NAMALWA (cell line): ENCODE measurements at places on chromosomes 1 and 21.

- DNase-seq, result no peak
Observed at GRCh38 chr1:76824106-76824505, 43.2 kb upstream of the ST6GALNAC5 start.

GRCh38 chr1:151992303-151993083, 1.2 kb downstream of the S100A10 start:
- DNase-seq, result no peak

DNA sequence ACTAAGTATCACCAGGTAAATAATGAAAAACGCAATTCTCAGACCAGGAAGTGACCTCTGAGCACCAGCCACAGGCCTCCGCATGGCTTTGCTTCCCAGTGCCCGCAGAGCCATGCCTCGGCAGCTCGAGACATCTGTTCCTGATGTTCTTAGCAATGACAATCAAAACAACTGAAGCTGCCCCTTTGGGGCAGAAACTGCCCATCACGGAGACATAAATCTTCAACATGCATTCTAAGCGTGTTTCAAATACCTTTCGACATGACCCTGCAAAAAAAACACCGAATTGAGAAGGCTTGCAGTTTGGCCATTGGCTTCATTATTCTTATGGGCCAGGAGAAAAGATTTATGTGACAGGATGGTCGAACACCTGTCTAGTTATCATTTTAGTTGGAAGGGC, 5.8 kb upstream of the RAP1GAP start:
- no peak for DNase-seq

DNA sequence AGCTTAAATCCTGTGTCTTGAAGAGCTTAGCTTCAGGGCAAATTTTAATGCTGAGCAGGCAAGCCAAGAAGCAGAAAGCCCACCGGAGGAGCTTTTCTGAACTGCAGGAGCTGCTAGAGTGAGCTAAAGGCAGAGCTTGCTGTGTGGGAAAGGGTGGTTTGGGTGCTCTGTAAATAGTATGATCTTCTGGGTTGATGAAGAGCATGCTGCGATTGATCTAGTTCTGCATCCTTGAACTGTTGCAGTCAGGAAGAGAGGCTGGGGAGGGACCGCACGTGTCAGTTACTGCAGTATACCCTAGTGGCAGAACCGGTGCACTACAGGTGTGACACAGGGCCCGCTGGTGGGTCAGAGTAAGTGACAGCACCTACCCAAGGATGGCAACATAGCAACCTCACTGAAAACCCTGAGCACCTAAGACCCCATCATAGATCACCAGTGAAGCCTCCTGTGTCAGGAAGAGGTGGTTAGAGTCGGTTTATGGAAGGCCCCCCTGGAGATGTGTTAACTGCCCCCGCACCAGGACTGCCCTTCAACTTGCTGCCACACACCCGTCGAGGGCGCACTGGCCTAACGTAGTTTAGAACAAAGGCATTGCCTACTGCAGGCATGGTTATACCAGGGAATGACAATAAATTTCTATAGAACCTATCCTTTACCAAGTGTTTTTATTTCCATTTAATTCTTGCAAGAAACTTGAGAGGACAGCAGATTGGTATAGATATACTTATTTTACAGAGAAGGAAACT, 146.0 kb upstream of the KIAA0040 start:
- peak; percentile 84 for DNase-seq

GRCh38 chr1:178266619-178267066, 172.7 kb downstream of the RASAL2 start:
- DNase-seq, result no peak

DNA sequence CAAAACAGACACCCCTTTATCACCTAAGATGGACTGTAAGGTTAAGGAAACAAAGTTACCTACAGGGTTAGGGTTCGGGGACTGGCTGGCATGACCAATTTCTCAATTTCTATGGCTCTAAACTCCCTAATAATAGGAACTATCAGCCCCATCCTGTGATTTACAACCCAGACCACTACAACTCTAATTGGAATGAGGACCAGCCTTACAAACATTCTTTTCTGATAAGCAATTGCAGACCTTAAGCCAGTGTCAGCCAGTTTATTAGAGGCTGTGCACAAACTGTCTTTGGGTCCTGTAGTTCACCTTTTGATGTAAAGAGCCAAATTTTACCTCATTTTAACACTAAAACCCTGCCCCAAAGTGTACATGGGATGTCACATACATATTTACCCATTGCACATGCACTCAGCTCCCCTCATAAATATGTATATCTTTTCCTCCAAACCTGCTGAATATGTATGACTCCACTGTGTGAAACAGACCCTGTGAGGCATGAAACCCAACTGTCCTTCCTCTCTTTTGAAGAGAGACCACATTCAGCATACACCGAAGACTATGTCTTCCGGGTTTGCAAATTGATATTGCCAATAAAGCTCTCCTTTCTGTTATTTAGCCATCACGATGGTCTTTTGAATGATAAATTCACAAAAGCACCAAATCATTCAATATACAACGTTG, 7.3 kb upstream of the APP start:
- DNase-seq, result peak; percentile 39

DNA sequence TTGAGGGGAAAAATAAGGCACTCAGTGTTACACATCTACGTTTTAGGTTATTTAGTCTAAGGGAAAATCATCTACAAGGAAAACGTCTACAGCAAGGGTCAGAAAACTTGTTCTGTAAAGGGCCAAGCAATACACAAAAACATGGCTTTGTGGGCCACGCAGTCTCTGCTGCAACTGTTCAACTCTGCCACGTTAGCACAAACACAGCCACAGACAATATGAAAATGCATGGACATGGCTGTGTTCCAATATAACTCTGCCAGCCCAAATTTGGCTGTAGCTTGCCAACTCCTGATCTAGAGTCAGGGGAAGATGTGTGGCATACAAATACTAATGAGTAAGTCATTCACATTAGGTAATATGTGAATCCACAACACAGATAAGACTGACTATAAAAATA, 40.7 kb downstream of the COA6 start:
- DNase-seq, result no peak

DNA sequence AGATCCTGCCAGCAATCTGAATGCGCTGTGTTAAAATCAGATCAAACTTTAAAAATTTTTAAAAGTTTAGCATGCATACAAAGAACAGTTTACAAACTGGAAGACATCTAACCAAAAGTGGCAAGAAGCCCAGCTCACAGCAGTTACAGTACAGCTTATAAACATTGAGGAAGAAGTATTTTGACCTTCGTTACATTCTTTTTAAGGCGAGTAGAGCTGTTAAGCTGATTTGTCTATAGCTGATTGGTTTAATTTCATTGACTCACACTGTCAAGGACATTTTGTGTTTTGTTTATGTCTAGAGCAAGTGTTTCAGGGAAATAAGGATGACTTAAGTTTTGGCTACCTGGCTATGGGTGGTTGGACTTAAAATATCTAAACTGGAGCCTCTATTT, 3.0 kb upstream of the PGM1 start:
- DNase-seq, result no peak

DNA sequence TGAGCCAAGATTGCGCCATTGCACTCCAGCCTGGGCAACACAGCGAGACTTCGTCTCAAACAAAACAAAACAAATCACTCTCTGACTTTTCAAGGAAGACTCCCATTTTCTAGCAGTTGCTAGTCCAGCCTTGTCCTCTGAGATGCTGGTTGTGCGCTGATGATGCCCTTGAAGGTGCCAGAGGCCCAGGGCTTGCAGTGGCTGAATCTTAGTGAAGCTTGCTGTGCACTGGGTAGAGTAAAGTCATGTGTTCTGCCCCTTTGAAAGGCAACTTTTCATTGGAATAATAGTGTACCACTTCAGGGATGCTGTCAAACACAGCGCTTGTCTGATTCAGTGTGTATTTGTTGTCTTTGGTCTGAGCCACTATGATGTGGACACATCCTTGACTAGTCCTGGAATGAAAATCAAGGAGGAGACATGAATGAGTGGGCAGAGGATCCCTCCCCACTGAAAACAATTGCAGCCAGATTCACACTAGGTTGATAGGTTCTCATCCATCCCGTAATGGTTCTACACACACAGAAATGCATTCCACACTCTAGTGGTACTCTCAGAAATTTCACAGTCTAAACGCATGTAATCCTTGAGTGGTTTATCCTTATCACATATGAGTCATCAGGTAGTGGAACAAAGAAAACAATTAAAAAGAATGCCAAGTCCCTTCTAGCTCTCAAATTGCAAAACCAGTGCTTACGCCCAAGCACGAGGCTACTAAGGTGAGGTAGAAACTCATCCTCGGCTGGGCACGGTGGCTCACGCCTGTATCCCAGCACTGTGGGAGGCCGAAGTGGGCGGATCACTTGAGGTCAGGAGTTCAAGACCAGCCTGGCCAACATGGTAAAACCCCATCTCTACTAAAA, 17.8 kb upstream of the TDRD10 start:
- no peak for DNase-seq

GRCh38 chr1:45769261-45769932, 18.9 kb upstream of the IPP start:
- DNase-seq, result no peak

DNA sequence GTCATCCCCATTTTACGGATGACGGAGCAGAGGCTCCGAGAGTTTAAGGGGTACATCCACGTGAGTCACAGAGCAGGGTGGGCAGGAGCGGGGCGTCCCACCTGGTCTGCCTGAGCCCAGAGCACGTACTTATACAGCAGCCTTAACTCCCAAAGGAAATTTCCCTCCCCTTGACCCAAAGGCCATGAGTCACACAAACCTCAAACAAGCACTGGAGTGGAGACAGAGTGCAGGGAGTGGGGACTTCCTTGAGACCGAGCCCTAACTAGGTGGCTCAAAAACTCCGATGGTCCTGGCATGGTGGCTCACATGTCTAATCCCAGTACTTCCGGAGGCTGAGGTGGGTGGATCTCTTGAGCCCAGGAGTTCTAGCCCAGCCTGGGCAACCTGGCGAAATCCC, 141.6 kb upstream of the KLHDC7A start:
- DNase-seq, result no peak

- DNase-seq, result peak; percentile 59
Observed at GRCh38 chr1:54800899-54801759, at the start of gene TTC22. TSS of gene TTC22 (minus strand) at chr1:54801323. CDS start at chr1:54801163, 160 bp downstream.

DNA sequence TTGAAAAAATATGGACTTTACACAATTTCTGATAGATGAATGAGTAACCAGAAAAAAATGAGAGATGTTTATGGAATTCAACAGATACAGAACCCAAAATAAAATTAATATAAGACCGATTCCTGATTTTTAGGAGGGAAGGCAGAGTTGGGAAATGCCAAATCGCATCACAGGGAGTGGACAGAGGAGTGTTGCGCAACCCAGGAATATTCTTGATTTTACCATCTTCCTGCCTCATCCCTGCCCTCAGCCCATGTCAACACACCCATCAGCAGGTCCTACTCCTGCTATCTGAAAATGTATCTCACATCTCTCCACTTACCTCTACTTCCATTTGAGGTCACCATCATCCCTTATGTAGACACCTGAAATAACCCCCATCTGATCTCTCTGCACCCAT, 221.0 kb downstream of the DSCAM start:
- no peak for DNase-seq

GRCh38 chr1:159334797-159335196, 32.7 kb downstream of the FCER1A start:
- no peak for DNase-seq

GRCh38 chr1:230568676-230569075, 73.6 kb upstream of the COG2 start:
- DNase-seq, result no peak

GRCh38 chr1:18413541-18414305, 67.0 kb upstream of the KLHDC7A start:
- DNase-seq, result no peak

- DNase-seq, result peak; percentile 56
Observed at GRCh38 chr1:181089017-181089675, 646 bp downstream of the IER5 start.

- DNase-seq, result no peak
Observed at GRCh38 chr1:100597061-100597741, 59.3 kb downstream of the GPR88 start.

GRCh38 chr21:31888936-31889371, 16.1 kb downstream of the HUNK start:
- DNase-seq, result no peak

GRCh38 chr1:35622510-35623178, 18.7 kb downstream of the PSMB2 start:
- no peak for DNase-seq

DNA sequence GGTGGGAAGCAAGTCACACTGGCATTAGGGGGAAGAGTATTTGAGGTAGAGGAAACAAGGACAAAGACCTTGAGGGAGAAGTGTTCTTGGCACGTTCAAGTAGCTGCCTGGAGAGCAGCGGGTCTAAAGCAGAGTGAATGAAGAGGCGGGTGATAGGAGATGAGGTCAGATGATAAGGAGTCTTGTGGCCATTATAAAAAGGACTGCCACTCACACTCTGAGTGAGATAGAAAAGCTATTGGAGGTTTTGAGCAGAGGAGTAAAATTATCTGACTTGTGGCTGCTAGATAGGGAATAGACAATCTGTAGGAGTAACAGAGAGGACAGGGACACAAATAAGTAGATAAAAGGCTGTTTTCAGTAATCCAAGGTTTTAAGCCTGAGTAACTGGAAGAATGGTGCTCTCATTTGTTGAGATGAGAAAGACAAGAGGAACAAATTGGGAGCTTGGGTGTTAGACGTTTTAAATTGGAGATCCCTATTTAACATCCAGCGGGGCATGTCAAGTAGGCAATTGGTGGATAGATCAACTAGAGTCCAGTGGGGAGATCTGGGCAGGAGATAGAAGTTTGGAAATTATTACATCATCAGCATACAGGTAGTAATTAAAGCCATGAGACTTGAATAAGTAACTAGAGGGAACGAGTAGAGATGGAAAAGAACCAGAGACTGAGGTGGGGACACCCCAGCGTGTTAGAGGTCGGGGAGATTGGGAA, 43.7 kb downstream of the HENMT1 start:
- no peak for DNase-seq

- DNase-seq, result no peak
Observed at GRCh38 chr1:9599741-9600140, 11.0 kb downstream of the TMEM201 start.

DNA sequence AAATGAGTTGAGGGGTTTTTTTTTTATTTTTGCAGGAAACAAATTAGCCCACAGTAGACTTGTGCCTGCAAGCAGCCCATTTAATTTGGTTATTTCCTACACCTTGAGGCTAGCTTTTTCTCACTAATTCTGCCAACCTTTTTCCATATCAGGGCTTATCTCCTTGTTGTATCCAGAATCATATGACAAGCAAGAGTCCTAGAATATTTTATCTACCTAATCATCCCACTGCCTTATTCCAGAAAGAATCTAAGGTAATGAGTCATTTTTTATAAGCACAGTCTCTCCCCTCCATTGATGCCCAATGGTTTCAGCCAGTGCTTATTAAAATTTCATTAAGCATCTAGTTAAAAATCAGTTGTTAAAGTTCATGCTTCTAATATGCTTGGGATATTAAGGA, 324.1 kb downstream of the BARHL2 start:
- DNase-seq, result no peak

DNA sequence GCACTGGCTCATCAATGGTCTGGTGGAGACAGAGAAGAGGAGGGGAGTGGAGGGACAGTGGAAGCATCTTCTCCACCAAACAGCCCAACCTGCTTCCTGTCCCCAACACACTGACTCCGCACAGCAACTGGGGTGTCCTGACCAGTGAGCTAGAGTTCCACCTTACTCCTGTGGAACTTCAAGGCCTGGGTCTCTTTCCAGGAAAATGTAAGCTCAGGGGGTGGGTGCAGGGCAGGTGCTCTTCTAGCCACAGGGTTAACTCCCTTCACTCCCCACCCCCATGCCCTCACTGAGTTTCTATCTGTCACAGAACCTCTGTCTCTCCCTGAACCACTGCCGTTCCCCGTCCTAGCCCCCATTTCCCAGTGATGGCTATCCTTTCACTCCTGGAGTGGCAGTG, 876 bp downstream of the MOB3C start:
- DNase-seq, result no peak
